ENCODE measurements at places on chromosomes 2 and 18. TPM values are rescaled to one million over a fixed set of nuclear protein-coding genes. Genes with fewer than 3 reads are reported as not detected.

The MARS2 gene
- total RNA-seq = 3.9 TPM

The AGBL5 gene
- total RNA-seq = 27.7 TPM

The CHAC2 gene
- 5.2 TPM for total RNA-seq

The REG3A gene
- not detected for total RNA-seq

The KCNF1 gene
- total RNA-seq = not detected

The TCF23 gene
- total RNA-seq = not detected
